NCI-H446 (cell line): ENCODE measurements at places on chromosomes 12 and 14.

DNA sequence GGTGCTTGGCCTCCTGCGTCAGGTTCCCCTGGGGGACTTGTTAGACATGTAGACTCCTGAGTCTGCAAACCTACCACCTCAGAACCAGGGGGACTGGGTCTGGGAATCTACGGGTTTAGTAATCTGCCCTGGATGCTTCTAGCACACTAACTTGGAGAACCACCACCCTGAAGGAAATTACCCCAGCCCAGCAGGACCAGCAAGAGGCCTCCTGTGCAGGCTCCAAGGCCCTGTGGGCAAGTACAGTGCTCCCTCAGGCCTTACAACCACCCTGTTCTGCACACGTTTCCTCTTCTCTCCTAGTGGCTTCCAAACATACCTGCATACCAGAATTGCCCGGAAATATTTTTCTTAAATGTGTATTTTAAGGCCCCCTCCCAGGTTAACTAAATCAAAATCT lies 423.0 kb downstream of the FUT8 start:
- no peak for DNase-seq

DNA sequence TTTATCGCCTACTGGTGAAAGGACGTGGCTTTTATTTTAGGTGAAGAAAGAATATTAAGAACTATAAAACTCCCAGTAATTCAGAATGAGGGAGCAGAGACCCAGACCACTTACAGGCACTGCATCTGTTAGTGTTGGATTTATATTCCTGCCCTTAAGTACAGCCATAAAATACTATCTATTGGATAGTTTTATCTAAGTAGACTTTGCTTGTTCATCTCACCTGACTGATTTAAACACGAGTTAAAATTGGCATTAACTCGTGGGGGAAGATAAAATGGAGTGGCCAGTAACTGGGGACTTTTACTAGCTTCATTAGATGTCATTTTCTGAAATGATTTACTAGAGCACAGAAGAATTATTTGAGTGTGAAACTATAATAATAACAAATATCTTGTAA lies 1377.5 kb upstream of the TMEM132C start:
- DNase-seq = no peak

GRCh38 chr14:36721877-36722276 lies 60.2 kb downstream of the PAX9 start:
- no peak for DNase-seq

DNA sequence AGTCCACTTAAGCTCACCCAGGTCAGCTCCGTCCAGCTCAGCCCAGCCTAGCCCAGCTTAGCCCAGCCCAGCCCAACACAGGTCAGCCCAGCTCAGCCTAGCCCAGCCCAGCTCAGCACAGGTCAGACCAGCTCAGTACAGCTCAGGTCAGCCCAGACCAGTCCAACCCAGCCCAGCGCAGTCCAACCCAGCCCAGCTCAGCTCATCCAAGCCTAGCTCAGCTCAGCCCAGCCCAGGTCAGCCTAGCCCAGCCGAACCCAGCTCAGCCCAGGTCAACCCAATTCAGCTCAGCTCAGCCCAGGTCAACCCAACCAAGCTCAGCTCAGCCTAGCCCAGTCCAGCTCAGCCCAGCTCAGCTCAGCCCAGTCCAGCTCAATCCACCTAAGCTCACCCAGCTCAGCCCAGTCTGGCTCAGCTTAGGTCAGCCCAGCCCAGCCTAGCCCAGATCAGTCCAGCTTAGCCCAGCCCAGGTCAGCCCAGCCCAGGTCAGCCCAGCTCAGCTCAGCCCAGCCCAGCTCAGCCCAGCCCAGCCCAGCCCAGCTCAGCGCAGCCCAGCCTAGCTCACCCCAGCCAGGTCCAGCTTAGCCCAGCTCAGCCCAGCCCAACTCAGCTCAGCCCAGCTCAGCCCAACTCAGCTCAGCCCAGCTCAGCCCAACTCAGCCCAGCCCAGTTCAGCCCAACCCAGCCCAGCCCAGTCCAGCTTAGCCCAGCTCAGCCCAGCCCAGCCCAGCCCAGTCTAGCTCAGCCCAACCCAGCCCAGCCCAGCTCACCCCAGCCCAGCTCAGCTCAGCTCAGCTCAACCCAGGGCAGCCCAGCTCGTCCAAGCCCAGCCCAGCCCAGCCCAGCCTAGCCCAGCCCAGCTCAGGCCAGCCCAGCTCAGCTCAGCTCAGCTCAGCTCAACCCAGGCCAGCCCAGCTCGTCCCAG lies 184.0 kb downstream of the TMEM121 start:
- no peak for DNase-seq

GRCh38 chr14:79511146-79511545 lies 700.2 kb downstream of the DIO2 start:
- no peak for DNase-seq

DNA sequence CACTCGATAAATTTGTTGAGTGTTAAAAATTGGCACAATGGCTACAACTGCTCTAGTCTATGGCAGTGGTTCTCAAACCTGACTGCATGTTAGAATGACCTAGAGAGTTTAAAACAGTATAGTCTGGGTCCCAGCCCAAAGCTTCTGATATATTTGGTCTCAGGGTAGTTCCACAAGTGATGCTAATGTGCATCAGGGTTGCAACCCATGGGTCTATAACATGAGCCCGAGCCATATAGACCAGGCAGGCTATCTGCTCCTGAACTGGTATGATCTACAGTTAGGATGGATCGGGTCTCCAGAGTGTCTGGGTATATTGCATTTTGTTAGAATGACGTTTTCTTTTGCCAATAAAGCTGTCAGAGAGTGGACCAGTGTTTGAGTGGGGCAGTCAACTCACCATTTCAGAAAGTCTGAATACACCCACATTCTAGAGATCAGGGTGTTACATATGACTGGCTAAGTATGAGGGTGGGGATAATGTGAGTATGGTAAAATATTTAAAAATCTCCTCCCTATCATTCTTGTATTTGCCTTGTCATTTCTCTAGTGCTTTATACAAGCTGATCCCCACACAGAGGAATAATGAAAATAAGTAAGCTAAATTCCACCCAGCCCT lies 80.9 kb downstream of the FRMD6 start:
- no peak for DNase-seq
